ENCODE measurements at places on chromosomes 2 and 18.

DNA sequence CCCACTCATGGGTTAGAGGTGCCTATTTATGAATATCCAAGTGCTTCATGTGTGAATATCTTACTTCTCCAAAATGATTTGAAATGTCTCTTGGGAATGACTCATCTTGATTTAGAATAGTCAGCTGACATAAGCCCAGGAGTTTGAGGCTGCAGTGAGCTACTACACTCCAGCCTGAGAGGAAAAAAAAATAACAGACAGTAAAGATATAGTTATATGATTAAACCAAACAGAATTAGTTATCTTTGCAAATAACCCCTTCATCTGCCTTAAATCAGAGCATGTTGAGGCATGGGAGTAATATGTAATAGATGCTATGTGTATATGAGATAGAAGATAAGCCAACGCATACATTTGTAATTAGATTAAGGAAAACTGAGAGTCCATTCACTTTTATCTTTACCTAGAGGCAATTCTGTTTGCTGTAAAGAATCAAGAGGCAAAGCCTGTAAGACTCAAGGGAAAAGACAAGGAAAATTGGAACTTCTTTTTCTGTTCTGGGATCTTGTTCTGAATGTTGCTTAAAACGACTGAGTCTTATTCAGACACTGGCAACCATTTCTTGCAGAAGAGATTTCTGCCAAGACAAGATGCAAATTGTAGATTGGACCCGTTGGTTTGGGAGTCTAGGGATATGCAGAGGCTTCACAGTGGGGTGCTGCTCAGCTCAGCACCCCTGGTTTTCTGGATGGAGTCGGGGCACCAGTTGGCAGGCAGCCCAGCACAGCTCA lies 104.4 kb downstream of the LIPG start:
- DNase-seq: no peak

DNA sequence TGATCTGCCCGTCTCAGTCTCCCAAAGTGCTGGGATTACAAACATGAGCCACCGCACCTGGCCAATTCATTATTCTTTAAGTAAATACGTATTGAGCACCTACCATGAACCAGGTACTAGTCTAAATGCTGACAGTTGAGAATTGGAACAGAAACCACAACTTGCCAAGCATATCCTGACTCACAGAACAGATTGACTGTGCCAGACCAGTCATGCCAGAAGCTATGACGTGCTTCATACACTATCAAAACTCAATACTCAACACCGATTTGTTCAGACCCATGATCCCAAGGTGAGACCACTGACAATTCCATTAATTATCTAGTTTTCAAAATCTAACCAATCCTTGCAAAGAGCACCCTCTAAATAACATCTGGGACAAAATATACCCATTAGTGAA lies 148.6 kb downstream of the B3GNT2 start:
- no peak for DNase-seq

- DNase-seq: no peak
These were observed 82.8 kb upstream of the ATP8B1 start for GRCh38 chr18:57885931-57886330.

- no peak for DNase-seq
These were observed 1.7 kb downstream of the EMILIN1 start for GRCh38 chr2:27080140-27080469.

GRCh38 chr2:225488743-225489142 lies 89.2 kb downstream of the NYAP2 start:
- DNase-seq: no peak

DNA sequence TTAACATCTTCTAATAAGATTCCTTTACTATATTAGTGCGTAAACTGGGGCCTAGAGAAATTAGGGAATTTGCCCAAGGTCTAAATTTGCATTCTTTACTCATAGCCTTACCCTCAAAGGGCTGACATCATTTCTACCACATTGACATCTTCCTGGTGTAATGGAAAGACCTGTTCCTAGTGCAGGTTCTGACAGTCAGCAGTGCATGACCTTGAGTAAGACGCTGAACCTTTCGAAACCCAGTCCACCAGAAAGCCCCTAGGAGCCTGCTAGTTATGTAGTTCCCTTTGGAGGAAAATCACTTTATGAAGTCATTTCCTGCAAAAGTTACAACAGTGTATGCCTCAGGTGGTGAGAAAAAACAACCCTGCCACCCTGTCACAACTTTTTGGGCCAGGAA lies 388.3 kb downstream of the TNS1 start:
- no peak for DNase-seq

DNA sequence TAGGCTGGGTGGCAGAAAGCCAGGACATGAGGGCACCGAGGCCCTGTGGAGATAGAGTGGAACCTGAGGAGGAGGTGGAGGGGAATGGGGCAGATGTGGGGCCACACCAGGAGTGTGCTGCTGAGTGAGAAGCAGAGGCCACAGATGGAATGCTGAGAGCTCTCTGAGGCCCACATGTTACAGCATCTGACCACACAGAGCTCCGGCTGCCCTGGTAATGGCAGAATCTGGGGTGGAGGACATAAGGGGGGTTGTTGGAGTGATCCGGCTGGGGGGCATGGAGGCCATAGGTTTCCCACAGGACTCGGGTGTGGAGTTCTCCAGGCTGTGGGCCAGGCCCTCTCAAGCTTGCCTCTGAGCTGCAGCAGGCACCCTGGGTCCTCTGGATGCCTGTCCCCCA lies 3.8 kb downstream of the MZT2B start:
- no peak for DNase-seq

- DNase-seq: no peak
These were observed 14.7 kb downstream of the CRIM1 start for GRCh38 chr2:36370281-36370680.

GRCh38 chr18:39319141-39319540 lies 1753.5 kb upstream of the CELF4 start:
- no peak for DNase-seq

DNA sequence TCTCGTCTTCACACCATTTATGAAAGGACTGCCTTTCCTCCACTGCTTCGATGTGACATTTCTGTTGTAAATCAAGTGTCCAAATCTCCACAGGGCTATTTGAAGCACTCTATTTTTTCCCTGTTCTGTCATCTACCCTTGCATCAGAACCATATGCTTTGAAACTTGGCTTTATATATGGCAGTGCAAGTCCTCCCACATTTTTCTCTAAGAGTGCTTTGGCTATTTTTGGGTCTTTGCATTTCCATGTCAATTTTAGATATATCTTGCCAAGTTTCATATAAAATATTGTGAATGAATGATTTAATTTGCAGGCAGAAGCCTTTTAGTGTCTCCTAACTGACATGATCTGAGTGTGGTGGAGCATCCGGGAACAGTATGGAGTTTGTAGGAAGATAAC lies 37.8 kb upstream of the CBLN2 start:
- DNase-seq: no peak

DNA sequence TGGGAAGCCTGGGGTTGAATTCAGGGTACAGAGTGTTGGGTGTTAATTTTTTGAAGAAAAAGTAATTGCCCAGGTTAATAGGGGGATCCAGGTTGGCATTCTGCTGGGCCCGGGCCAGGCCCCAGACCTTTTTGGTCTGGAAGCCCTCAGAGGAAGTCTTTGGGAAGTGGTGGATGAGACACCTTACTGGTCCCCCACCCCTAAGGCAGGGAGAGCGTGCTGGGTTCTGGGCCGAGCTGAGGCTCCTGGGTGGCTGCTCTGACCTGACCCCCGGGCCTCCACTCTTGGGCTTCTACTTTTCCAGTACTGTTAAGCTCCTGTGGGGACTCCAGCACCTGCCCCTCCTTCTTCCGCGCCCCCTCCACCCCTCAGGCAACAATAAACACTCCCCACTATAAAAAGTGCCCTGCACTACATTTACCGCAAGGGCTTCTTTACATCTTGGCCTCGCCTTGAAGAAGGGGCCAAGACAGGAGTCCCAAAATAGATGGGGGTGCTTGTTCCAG lies 753 bp upstream of the HOXD3 start:
- no peak for DNase-seq

DNA sequence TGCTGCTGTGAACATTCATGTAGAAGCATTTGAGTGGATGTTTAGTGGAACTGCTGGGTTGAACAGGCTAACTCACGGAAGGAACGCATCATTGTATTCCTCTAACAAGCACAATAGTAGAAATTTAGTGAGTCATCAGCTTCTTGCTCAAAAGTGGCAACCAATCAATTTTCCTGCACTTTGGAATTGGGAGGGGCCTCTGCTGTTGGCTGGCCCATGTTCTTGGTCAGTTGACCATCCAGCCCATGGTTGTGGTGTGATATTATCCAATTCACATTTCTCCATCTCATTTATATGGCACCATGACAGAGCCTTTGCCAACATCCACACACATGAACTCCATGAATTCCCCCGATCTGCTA lies 95.0 kb downstream of the TNFRSF11A start:
- DNase-seq: no peak

GRCh38 chr2:133292259-133292658 lies 276.0 kb downstream of the NCKAP5 start:
- no peak for DNase-seq

GRCh38 chr18:24894880-24895279 lies 434.4 kb downstream of the HRH4 start:
- DNase-seq: no peak

DNA sequence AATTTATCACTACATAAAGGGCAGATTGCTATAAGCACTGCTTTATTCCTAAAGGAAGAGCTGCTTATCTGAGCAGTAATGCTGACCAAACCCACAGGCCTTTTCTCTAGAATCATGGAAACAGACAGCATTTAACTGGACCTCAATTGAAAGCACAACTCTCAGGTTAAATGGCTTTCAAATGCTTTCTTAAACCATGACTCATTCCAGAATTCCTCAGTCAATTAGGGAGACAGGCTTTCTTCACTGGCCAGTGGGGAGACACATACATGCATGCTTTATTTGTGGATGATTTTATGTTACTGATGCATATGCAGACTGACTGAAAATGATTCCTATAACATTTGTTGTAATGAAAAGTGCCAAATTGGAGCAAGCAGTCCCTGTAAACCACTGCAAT lies 114.6 kb downstream of the ACVR1 start:
- no peak for DNase-seq

- DNase-seq: no peak
These were observed 46.7 kb downstream of the L3MBTL4 start for GRCh38 chr18:6368017-6368416.

DNA sequence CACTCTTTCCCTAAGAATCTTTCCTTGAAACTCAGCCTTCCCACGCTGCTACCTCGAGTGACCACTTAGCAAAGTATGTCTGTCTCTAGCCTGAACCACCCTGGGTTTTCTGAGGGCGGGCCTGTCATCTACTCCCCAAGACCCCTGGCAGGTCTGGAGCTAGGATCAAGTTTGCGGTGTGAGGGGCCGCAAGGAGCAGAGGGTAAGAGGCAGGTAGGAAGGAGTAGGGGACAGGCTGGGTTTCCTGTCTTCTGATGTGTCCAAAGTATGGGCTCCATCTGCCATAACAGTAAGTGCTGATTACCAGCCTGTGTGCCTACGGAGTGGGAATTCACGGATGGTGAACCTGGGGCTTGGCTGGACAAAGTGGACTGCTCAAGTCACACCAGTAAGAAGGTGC lies 25.4 kb downstream of the ZFP36L2 start:
- no peak for DNase-seq

GRCh38 chr2:37838541-37839167 lies 86.4 kb upstream of the RMDN2 start:
- DNase-seq: no peak

DNA sequence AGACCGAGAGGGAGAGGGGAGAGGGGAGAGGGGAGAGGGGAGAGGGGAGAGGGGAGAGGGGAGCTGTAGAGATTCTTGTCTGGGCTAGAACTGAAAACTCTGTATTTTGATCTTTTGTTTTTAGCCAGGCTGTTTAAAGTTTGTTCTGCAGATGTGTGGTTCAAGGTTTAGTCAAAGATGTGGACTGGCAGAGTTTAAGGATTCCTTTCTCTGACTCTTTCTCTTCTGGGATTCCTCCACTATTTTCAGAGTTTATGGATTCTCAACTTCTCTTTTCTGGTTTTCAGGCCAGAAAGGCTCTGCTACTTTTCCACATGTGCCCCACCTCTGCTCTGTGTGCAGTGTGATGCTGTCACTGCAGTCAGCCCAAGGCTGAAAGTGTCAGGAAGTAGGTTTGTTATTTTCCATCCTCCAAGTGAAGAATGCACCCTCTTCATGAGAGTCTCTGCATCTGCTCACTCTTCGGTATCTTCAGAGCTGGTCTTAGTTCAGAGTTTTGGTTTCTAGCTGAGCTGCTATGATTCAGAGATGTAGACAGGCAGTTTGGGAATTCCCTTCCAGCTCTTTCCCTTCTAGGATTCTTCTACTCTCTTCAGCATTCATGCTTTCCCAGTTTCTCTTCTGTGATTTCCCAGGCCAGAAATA lies 130.9 kb upstream of the SMAD7 start:
- no peak for DNase-seq

DNA sequence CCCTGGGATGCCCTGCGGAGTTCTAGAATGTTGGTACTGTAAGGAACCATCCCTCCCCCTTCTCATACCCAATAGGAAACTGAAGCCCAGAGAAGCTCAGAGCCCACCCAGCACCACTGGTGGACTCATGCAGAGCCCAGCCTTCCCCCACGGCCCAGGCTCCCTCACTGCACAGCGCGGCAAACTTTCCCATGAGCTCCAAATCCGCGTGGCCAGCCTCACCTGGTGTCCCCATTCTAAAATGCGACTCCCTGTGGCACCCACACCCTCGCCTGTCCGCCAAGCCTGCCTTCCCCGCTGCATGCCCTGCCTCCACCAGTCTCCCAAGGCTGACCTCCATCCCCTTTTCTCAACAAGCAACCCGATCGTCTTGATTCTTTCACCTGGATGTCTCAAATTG lies 51.1 kb downstream of the PTGR3 start:
- DNase-seq: no peak

DNA sequence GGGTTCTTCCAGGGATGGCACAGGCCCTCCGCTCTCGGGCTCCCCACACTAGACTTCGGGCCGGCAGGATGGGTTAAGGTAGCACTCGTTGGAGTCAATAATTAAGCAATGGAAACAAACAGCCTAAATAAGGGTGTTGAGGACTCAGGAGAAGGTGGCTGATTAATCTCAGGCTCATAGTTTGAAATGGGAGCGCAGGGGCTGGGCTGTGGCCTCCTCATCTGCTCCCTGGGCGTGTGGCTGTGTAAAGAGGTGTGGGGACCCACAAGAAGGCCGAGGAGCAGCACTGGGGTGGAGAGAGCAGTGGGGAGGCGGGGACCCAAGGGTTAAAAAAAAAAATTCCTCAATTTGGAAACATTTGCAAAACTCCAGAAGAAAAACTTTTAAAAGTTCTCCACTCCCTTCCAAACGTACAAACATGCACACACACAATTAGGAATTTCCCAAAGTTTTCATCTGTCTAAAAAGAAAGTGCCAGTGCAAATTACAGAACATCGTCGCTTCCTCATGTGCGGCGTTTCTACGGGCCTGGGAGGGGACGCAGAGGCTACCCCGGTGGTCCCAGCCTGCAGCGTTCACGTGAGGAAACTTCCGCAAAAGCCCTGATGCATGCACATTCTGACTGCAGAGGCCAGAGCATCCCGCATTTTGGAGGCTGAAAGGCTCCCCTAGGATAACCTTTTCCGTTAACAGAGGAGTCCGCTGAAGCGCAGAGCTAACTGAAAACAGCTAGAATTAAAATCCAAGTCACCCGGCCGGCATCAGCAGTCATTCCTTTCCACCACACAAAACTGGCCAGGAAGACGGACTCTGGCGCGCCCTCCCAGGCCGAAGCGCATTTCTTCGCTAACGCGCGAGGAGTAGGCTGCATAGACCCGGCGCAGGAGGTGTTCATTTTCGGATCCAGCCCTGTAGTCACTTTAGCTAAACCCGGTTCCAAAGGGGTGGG lies 1.0 kb upstream of the TUBB6 start:
- DNase-seq: no peak

- no peak for DNase-seq
These were observed 14.7 kb upstream of the CIDEA start for GRCh38 chr18:12239431-12239830.

Data from LNCaP clone FGC (cell line).